ENCODE measurements at places on chromosomes 1 and 21.
A peak's percentile ranks its signal among the peaks of the same experiment; 100 is the strongest.

DNA sequence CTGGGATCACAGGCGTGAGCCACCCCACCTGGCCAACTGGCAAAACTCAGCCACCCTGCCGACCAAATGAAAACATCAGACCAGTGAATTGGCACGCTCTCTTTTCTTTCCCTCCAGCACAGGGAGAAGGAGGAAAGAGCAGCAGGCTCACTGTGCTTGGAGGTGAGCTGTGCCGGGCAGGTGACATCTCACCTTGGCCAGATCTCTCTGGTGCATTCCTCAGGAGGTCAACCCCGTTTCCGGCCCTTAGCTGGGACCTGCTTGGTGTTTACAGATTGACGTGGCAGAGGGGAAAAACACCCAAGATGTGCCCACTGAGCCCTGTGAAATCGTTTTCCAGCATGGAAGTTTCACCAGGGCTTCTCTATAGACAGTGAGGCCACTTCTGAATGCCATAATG lies 45.1 kb downstream of the TMEM51 start:
- no peak for DNase-seq

GRCh38 chr1:84344286-84344685 lies 42.8 kb downstream of the SAMD13 start:
- no peak for DNase-seq

DNA sequence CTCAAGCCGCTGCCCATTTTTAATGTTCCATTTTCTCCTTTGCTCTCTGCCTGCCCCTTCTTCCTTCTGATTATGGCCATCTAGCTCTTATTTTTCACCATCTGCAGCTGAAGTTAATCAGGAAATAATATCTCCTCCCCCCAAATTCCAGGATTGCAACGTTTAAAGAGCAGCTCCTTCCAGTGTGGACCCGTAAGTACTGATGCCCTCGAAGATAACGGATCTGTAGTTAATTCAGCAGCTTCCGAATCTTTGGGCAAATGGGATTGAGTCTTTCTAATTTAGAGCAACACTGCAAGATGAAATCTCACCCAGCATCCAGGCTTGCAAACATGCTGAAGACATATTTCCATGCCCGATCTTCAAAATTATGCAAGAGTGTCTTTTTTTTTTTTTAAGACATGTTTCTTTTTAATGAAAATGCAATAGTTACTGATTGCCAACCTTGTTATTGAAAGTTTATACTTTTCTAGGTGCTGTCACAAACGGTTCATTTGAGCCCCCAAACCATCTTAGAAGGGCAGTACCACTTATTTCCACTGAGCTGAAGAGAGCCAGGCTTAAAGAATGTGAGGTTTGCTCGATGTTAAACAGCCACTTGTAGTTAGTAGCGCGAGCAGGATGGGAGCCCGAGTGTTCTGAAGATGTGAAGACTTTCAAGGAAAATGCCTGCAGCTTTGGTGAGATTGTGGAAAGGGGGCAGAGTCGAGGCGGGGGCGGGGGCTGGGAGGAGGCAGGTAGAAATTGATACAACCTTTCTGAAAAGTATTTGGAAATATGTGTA lies 10.9 kb upstream of the RCAN3 start:
- DNase-seq: no peak

- no peak for DNase-seq
Measured at GRCh38 chr1:75614399-75614756, 3.5 kb upstream of the SLC44A5 start.

DNA sequence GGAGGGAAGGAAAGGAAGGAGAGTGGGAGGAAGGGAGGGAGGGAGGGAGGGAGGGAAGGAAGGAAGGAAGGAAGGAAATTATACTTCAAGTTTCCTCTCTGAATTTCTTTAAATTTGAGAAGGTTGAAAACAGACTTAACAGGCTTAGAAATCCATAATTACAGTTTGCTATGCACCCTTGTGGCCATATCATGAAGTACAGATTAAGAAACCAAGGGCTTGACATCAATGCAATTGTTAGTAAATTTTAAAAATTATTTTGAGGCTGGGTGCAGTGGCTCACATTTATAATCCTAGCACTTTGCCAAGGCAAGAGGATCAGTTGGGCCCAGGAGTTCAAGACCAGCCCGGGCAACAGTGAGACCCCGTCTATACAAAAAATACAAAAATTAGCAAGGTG lies 14.4 kb downstream of the ANP32E start:
- no peak for DNase-seq

DNA sequence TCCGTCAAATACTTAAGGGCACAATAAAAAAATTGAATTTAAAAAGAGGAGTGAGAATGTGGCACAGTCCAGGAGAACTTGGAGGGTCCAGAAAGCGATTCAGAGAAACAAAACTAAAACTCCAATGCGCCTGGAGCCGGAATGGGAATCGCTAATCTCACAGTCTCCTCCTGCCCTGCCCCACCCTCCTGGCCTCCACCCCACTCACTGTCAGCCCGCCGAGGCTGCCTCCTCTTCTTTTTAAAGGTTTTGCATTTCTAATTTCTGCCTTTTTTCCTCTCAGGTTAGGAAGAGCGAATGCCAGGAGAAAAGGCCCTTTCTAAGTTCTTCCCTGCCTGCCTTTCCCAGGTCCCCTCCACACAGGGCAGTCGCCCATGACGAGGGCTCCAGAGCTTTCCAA lies 135.3 kb downstream of the ZBTB18 start:
- no peak for DNase-seq

GRCh38 chr1:29670752-29671151 lies 434.4 kb downstream of the PTPRU start:
- no peak for DNase-seq

DNA sequence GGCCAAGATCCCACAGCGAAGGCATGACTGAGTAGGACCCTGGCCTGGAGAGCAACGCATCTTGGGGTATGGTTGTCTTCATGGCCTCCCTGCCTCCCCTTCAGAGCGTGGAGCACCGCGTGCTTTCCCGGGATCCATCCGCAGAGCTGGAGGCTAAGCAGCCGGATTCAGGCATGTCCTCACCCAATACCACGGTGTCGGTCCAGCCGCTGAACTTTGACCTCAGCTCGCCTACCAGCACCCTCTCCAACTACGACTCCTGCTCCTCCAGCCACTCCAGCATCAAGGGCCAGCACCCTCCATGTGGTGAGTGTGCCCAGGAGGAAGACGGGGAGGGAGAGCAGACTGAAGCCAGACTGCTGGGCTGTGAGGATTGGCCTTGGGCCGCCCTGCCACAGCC lies 19.8 kb downstream of the ESPN start:
- no peak for DNase-seq

DNA sequence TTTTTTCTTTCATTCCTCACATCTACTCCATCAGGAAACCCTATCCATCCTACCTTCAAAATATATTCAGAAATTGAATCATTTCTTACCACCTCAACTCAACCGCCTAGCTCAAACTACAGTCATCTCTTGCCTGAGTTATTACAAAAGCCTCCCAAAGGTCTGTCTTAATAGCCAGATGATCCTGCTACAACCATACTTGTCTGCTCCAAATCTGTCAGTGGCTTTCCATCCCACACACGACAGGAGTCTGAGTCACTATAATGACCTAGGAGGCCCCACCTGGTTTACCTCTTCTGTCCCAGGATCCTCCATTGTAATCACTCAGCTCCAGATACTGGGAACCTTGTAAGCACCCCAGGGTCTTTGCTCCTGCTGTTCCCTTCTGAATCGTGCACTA lies 37.1 kb upstream of the IL12RB2 start:
- no peak for DNase-seq

GRCh38 chr1:21624571-21625389 lies 44.4 kb downstream of the RAP1GAP start:
- peak; percentile 95 for DNase-seq
